ENCODE measurements at places on chromosomes 7 and 10.
A peak's percentile ranks its signal among the peaks of the same experiment; 100 is the strongest.

- no peak for ATAC-seq
These were observed 439 bp downstream of the RBP4 start for GRCh38 chr10:93600446-93601145.

- no peak for ATAC-seq
These were observed 10.8 kb downstream of the ADAMTS14 start for GRCh38 chr10:70682920-70683600.

DNA sequence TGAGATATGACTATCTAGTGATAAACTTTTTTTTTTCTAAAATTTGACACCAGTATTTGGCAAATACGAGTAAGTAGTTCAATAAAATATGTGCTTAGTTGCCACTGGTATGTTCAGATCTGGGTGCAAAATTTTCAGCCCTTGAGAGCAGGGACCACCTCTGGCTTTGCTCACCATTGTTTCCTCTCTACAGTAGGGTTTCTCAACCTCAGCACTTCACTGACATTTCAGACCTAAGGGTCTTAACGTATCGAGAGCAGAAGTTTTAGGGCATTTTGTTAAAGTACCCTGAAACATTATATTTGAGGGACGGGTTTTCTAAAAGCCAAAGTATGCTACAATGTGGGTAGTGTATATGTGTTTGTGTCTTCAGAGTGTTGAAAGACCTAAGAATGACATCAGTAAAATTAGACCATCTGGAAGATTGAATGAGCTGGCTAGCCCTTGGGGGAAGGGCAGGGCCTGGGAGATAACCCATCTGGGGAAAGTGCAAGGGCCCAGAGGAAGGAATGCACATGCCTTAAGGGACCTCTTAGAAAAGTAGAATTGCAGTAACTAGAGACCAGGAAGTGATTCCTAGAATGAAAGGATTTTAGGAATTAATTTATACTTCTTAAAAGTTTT lies 11.8 kb downstream of the BZW2 start:
- no peak for ATAC-seq

DNA sequence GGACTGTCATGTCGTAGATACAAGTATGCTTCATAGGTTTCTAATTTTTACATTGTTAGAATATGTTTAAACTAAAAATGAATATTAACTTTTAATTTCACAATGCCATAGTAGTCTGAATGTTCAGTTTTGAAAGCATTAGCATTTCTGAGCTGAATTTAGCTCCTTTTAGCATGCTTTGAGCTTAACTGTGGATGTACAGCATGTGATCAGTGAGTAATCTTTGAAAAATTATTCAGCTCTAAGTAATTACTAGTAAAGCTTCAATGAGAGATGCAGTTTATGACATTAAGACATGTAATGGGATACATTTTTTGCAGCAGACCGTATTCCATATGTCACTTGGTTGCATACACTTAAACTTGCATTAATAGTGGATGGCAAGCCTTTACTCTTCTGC lies 114.1 kb upstream of the WNT16 start:
- ATAC-seq = no peak

DNA sequence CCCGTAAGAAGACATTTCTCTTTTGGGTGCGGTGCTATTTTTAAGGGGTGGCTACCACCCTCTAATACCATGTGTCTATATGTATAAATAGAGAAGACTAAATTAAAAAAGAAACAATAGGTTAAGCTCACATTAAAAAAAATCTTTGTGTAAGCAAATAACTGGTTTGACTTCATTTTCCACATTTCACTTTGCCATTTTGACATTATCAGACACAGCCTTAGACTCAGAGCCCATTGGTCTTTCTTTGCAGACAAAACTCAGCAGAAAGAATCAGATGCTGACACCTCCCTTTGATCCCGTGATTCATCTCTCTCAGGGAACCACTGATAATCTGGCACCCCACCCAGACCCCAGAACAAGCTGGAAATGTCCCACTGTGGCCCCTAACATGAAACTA lies 74.5 kb downstream of the EMX2 start:
- no peak for ATAC-seq

DNA sequence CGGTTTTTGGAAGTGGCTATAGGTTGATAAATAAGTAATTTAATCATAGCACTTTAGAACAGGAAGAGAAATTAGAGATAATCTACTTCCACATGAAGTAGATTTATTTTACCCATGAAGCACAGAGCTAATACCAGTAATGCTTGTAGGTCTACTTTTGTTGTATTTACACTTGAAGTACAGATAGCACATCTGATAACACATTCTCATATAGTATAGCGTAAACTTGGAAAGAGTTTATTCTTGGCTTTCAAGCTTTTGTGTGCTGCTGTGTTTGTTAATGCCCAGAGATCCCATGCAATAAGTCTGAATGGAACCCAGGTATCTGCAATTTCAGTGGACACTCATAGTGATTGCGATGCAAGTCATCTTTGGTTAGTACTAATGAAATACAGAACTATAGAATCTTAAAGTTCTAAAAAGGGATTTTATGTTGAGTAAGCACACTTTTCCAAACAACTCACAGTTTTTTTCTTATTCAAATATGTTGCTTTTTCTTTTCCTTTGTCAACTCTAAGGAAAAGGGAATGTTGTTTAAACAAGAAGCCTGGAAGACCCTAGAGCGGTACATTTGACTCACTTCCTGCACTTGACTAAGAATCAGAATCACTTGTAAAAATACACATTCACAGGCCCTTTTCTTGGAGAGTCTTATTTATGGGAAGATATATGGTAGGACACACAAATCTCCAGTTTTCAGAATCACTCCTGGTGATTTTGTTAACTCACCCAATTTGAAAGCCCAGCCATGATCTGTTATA lies 105.8 kb downstream of the GNAI1 start:
- no peak for ATAC-seq

DNA sequence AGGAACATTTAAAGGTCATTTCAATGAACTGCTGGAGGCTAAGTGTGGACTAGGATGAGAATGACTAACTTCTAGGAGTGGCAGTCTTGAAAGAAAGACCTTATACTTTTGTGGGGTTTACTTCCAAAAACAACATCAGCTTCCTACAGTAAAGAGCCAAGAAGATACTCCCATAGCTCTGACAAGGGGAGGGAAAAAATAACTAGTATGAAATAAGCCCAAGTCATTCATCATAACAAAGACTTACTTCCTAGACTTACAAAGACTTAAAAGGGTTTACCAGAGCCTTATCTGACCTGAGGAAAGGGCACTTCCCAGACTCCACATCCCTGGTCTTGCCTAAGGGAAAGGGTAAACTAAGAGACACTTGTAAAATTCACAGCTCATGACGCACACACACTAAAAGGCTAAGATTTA lies 31.7 kb downstream of the ARHGAP12 start:
- ATAC-seq = no peak

DNA sequence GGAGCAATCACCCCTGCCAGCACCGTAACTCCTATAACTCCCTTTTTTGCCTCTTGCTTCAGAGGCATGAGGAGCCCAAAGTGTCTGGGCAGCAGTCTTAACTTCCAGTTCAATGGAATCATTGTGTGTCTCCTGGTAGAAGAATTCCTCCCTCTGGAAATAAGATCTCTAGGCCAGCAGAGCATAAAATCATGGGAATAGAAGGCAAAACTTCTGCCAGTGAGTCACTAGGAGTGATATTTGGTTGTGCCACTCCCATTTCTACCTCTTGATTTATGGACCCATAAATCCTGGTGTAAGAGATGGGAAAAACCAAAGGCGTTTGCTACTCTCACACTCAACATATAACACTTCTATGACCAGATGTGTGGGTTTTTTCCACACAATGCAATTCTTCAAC lies 104.9 kb upstream of the FAM180A start:
- no peak for ATAC-seq

DNA sequence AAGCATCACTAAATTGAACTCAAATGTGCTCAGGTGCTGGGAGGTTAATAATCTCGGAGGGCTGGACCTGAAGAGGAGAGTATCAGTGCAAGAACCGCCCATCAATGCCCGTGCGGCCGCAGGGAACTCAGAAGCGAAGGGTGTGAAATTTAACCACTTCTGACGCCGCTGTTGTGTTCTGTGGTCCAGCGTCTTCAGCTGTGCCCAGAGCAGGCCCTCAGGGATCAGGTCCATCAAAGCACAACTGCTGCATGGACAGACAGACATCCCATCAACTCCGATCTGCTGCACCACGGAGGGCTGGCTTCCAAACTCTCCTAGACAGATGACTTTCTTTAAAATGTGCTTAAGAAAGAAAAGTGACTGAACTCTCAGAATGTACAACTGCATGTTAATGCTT lies 144.9 kb upstream of the TCERG1L start:
- ATAC-seq = no peak

DNA sequence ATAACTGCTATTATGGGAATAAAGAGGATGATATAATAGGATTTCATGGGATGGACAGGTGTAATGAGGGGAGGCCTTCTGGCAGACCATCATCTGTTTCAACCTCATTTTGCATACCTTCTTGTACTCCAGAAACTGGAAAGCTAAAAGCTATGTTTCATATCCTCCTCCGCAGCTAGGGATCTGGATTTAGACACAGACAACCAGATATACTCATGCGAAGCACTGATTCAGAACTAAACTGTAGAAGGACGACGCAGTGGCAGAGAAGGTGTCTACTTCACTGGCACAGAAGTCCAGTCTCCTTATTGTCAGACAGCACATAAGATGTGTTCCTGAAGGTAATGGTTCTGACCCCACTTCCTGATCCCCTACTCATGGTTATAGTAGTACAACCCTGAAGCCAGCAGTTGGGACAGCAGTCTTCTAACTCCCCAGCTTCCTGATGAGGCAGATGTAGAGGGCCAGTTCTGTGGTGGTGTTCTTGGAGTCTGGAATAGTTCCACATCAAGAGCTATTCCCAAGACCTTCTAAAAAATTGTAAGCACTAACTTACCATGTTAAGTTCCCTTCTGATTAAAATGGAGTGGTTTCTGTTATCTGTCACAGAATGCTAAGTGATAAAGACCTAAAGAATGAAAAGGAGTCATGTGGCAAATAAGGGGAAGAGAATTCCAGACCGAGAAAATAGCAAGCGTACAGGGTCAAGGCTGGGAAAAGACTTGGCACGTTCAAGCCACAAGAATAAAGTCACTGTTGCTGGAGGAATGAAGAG lies 550.3 kb downstream of the GRM8 start:
- no peak for ATAC-seq

GRCh38 chr7:68376131-68376661 lies 1222.1 kb upstream of the AUTS2 start:
- no peak for ATAC-seq

- ATAC-seq = no peak
These were observed 4.0 kb upstream of the VIPR2 start for GRCh38 chr7:159148430-159149395.

GRCh38 chr7:142833174-142834048 lies 21.5 kb upstream of the EPHB6 start:
- peak; percentile 51 for ATAC-seq

- ATAC-seq = no peak
These were observed 96.2 kb downstream of the EMX2 start for GRCh38 chr10:117638664-117639200.

GRCh38 chr10:98213740-98214139 lies 54.3 kb downstream of the LOXL4 start:
- ATAC-seq = no peak

DNA sequence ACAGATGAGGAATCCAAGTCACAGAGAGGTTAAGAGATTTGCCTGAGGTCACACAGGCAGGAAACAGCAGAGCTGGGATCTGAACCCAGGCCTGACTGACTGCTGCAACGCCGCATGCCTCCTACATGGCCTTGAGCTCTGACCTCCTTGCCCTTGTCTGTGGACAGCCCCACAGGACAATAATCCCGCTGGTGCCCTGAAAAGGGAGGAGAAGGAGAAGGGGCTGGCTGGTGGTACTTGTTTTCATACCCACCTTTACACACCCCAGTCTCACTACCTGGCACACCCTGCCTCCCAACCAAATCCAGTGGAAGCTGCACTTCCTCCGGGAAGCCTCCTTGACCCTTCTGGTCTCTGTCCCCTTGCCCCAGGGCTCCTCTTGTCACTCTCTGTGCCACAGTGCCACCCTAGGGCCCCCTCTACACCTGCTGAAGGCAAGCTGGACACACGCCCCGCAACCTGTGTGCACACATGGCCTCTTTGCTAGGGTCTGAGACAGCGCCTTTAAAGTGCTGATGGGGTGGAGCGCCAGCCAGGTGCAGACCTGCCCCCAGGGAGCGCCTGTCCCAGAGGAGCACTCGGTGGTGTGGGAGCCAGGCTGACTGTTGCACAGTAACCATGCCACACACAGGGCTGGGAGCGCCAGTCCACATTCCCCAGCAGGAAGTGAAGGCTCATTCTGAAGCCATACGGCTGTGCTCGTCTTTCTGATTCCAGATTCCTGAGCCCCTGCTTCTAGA lies 38.6 kb downstream of the ZCCHC24 start:
- no peak for ATAC-seq

- ATAC-seq = no peak
These were observed 116.8 kb downstream of the AUTS2 start for GRCh38 chr7:69714886-69715576.

DNA sequence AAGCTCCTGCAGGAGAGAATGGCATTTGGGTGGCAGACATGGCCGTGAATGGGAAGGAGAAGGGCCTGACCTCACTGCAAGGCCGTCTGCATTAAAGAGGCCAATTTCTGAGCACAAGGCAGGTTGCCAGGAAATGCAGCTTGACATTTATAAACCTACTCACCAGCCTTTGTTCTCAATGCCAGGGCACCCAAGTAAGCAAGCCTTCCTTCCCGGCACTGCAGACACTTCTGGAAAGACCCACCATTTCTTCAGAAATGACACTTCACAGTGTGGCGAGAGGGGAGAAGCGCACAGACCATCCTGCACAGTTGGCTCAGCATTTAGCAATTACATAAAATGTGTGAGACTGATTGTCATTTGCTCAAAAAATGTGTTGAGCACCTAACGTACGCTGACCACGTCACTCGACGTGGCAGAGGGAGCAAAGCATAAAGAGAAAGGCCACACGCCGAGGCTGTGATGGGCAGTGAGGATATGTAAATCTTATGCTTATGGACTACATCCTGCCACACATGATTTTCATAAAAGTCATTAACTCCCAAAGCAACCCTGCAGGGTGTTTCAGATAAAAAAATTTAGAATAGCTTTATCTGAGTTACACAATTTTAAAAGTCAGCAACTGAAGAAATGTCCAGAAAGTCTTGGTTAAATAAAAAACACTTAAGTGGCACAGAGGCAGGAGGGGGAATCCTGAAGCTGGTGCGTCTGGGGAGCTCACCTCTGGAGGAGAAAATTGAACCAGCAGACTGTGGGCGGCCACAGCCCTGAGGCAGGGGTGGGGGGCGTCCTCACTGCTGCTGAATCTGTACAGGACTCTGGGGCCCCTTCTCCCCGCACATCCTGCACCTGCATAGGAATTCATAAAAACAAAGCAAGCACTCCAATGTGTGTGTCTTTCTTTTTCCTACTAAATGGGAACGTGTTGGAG lies 543.8 kb downstream of the PTPRN2 start:
- no peak for ATAC-seq

GRCh38 chr10:15791816-15792524 lies 68.3 kb downstream of the MINDY3 start:
- no peak for ATAC-seq

- ATAC-seq = no peak
These were observed 13.1 kb upstream of the CUX1 start for GRCh38 chr7:101804088-101804963.

DNA sequence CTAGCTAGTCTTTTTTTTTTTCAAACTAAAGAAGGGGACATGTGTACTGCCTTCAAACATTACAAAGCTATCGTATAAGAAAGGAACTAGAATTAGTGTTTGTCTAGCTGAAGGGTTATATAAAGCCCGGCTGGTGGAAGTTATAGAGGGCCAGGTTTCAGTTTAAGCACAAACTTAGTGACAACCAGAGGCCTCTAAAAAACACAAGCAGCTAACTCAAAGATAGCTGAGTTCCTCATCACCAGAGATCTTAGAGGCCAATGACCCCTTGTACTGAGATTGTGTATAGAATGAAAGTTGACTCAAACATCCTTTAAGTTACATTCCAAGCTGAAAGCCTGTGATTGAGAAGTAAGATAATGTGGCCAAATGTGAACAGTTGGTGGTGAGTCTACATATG lies 28.1 kb upstream of the SGMS1 start:
- no peak for ATAC-seq

Measured in activated CD4-positive, CD25-positive, alpha-beta regulatory T cell treated with anti-CD3 and anti-CD28 coated beads, Interleukin-2, amount 50 U/mL, for 24 hours (primary cell).